Epithelial cell of prostate (primary cell): ENCODE measurements at places on chromosomes 11 and 22.

- DNase-seq = peak; percentile 31
Measured at GRCh38 chr22:35231585-35232084, 25.7 kb upstream of the HMGXB4 start.

DNA sequence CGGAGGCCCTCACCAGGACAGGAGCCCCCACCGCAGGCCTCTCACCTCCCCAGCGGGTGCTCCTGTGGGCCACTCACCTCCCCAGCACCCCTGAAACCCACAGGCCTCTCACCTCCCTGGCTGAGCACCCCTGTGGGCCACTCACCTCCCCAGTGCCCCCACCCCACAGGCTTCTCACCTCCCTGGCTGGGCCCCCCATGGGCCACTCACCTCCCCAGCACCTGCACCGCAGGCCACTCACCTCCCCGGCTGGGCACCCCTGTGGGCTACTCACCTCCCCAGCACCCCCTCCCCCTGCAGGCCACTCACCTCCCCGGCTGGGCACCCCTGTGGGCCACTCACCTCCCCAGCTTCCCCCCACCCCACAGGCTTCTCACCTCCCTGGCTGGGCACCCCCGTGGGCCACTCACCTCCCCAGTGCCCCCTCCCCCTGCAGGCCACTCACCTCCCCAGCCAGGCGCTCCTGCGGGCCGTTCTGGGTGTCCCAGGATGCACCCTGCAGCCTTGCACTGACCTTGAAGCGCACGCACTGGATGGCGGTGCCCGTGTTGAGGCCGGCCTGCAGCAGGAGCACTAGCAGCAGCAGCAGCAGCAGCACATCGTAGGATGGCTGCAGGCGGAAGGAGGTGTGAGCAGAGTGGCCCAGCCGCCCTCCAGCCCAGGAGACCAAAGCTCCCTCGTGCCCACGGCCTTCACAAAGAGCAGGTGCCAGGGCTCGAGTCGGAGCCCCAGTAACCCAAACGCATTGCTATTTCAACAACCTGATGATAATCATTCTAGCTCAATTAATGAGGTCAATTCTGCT, 5.7 kb upstream of the TTLL8 start:
- DNase-seq = no peak

- no peak for DNase-seq
Measured at GRCh38 chr22:45834241-45834640, 142.7 kb downstream of the WNT7B start.

DNA sequence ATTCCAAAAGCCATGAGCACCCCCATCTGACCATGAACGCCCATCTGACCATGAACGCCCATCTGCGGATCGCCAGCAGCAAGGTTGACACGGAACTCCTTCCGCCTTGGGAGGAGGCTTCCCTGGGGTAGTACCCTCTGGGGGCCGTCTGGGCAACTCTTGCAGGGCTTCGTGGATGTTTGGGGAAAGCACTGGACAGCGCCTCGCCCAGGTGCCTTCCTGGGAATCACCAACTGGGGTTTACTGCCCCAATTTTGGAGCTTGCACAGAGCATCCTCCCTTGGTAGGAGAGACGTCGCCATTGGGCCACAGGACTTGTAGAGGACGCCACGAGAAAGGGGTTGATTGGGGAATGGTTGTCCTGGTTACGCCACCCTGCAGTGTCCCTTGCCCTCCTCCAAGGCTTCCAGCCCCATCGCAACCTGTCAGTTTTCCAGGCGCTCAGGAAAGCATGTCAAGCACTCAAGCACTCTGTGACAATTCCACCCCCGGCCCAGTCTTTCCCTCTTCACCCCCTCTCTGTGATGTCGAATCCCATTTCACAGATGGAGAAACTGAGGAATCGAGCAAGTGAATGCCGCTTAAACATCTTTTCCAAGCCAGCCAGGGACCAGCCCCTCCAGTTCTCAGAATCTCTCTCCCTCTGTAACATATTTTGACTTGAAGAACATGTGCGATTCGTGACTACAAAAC, 914 bp upstream of the PRDM11 start:
- DNase-seq = no peak

GRCh38 chr22:41603873-41604332, 14.3 kb upstream of the PMM1 start:
- DNase-seq = no peak

DNA sequence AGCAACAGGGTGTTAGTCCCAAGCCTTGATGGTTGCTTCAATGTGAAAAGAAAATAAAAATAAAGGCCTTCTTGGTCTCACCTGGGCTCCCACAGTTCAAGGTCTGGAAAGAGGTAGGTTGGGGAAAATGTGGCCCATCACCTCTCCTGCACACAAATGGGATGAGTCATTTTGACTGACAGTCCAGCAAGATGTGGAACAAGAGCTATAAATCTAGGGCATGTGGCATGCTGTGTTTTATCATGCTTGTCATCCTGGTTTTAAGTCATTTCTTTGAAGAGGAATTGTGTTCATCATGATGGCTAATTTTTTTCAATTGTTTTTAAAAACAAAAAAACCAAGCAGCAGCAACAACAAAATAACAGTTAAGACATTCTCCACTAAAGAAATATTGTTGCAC, 503.7 kb downstream of the NTM start:
- no peak for DNase-seq

DNA sequence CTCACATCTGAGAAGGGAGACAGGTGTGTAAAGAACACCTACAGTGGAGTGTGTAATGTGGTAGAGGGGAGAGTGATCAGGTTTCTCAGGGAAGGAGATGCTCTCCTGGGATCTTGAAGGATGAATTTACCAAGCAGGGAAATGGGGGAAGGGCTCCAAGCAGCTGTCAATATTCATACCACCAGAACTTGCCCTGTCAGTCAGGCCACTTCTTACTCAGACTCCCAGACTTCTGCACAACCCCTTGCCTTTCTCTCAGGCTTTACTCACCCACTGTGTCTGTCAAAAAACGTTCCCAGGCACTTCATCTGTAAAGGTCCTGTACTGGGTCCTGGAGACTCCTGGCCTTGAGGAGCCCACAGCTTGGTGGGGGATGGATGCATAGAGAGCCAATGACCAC, 14.0 kb upstream of the FCHSD2 start:
- DNase-seq = no peak

GRCh38 chr11:118334745-118335144, 7.8 kb downstream of the CD3D start:
- no peak for DNase-seq

- no peak for DNase-seq
Measured at GRCh38 chr11:86954269-86955110, 705 bp downstream of the FZD4 start.

- peak; percentile 65 for DNase-seq
Measured at GRCh38 chr22:17243524-17243923, 24.3 kb upstream of the ADA2 start.
